ENCODE measurements at places on chromosomes 11 and 22. TPM values are rescaled to one million over a fixed set of nuclear protein-coding genes. Genes with fewer than 3 reads are reported as not detected.
A peak's percentile ranks its signal among the peaks of the same experiment; 100 is the strongest.

- H3K4me3 ChIP-seq: no peak overlapping the region
- DNase-seq: no peak
- no peaks in the 10 kb centered on the region for H3K36me3 ChIP-seq
Measured at GRCh38 chr11:69867076-69868005, 48.1 kb upstream of the FGF3 start.

DNA sequence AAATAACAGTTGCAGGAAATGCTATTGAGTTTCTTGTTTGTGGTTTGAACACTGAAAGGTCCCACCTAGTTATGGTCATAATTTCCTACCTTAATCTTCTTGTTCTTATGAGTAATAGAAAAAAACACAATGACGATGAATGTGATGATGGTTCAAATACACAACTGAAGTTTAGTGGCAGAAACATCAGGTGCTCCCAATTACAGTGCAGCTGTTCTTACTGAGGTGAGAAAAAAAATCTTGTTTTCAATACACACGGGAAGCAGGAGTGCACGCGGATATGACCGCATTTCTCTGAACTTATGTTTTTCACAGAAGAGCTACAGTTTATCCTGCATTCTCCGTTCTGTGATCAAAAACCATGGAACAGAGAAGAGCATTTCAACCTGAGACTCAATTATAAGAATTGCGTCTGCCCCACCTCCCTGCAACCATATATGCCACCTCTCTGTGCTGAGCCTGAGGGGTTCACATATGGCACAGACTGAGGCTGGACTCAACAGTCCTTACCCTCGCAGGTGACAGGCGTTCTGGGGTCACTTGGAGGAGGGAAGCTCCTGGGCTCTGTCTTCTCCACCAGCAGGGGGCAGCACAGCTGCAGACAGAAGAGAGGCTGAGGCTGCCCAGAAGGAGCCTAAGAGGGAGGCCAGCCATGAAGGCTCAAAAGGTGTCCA is 99.7 kb upstream of the IGLL5 start:
- H3K36me3 ChIP-seq: no peaks in the 10 kb centered on the region
- peak; percentile 30 for DNase-seq
- H3K4me1 ChIP-seq: peaks cover 28% of the 10 kb centered on the region
- H3K27ac ChIP-seq: no peak overlapping the region
- peaks cover 3% of the 10 kb centered on the region for H3K27me3 ChIP-seq

GRCh38 chr11:17015627-17016126 is 1.5 kb upstream of the PLEKHA7 start:
- peaks cover 45% of the 10 kb centered on the region for H3K4me1 ChIP-seq
- DNase-seq: no peak
- H3K27me3 ChIP-seq: no peaks in the 10 kb centered on the region
- H3K27ac ChIP-seq: peak overlapping the region; percentile 93
- no peaks in the 10 kb centered on the region for H3K36me3 ChIP-seq

- peaks cover 53% of the 10 kb centered on the region for H3K4me1 ChIP-seq
- no peaks in the 10 kb centered on the region for H3K27me3 ChIP-seq
- no peak overlapping the region for H3K27ac ChIP-seq
- no peak overlapping the region for H3K4me3 ChIP-seq
- no peak for DNase-seq
- no peaks in the 10 kb centered on the region for H3K36me3 ChIP-seq
Measured at GRCh38 chr11:12224537-12224893, 114.1 kb downstream of the MICAL2 start.

GLYATL2 gene
- total RNA-seq: not detected

DNA sequence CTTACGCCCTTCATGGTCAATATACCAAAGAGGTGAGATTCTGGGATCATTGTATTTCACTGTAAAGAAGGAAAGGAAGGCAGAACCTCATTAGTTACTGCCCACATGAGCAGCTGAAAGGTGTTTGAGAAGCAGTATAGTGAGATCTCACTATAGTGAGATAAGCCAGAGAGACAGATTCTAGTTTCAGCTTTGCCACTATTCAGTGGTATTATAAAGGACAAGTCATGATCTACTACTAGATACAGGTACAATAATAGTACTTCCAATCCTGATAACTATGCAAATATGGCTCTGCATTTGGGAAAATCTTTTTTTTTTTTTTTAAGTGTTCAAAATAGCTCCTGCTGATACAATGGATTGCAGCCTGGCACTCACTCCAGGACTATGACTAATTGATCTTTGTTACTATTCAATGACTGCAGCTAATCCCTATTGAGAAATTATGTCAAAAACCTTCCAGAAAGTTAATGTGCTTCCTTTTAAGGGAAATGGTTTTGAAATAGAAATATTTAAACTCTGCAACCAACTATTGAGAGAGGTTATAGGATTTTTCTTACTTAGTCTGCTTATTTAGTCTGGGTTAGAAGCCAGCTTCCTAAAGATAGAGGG is 8.3 kb upstream of the DLAT start:
- peaks cover 23% of the 10 kb centered on the region for H3K4me1 ChIP-seq
- H3K36me3 ChIP-seq: peaks cover 20% of the 10 kb centered on the region
- no peak overlapping the region for H3K4me3 ChIP-seq
- H3K27ac ChIP-seq: peak overlapping the region; percentile 38
- DNase-seq: no peak
- no peaks in the 10 kb centered on the region for H3K27me3 ChIP-seq

TRPM5 gene
- not detected for total RNA-seq

- H3K4me3 ChIP-seq: no peak overlapping the region
- no peaks in the 10 kb centered on the region for H3K4me1 ChIP-seq
- no peak for DNase-seq
- H3K27me3 ChIP-seq: no peaks in the 10 kb centered on the region
- no peaks in the 10 kb centered on the region for H3K36me3 ChIP-seq
- no peak overlapping the region for H3K27ac ChIP-seq
Measured at GRCh38 chr11:107172996-107173395, 154.7 kb upstream of the GUCY1A2 start.

APBB1 gene
- 2.4 TPM for total RNA-seq

SLCO2B1 gene
- 7.6 TPM for total RNA-seq

GRCh38 chr22:42946546-42947198 is 68.3 kb downstream of the PACSIN2 start:
- peaks cover 27% of the 10 kb centered on the region for H3K36me3 ChIP-seq
- DNase-seq: no peak
- peaks cover 70% of the 10 kb centered on the region for H3K4me1 ChIP-seq
- H3K27me3 ChIP-seq: no peaks in the 10 kb centered on the region
- H3K4me3 ChIP-seq: no peak overlapping the region
- peak overlapping the region; percentile 57 for H3K27ac ChIP-seq

LIPT2 gene
- 3.0 TPM for total RNA-seq

DNA sequence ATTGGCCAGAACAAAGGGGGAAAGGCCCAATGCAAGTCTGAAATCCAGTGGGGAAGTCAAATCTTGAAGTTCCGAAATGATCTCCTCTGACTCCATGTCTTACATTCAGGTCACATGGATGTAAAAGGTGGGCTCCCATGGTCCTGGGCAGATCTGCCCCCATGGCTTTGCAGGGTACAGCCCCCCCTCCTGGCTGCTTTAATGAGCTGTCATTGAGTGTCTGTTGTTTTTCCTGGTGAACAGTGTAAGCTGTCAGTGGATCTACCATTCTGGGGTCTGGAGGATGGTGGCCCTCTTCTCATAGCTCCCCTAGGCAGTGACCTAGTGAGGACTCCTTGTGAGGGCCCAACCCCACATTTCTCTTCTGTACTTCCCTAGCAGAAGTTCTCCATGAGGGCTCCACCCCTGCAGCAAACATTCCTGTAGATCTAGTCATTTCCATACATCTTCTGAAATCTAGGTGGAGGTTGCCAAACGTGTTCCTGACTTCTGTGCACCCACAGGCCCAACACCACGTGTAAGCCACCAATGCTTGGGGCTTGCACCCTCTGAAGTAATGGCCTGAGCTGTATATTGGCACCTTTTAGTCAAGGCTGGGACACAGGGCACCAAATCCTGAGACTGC is 9.3 kb downstream of the CARD18 start:
- H3K4me1 ChIP-seq: no peaks in the 10 kb centered on the region
- no peaks in the 10 kb centered on the region for H3K27me3 ChIP-seq
- H3K36me3 ChIP-seq: no peaks in the 10 kb centered on the region
- no peak overlapping the region for H3K4me3 ChIP-seq
- H3K27ac ChIP-seq: no peak overlapping the region

GRCh38 chr11:15933886-15934625 is 422.3 kb downstream of the SOX6 start:
- H3K4me1 ChIP-seq: no peaks in the 10 kb centered on the region
- H3K27ac ChIP-seq: no peak overlapping the region
- no peak overlapping the region for H3K4me3 ChIP-seq
- no peak for DNase-seq

DNA sequence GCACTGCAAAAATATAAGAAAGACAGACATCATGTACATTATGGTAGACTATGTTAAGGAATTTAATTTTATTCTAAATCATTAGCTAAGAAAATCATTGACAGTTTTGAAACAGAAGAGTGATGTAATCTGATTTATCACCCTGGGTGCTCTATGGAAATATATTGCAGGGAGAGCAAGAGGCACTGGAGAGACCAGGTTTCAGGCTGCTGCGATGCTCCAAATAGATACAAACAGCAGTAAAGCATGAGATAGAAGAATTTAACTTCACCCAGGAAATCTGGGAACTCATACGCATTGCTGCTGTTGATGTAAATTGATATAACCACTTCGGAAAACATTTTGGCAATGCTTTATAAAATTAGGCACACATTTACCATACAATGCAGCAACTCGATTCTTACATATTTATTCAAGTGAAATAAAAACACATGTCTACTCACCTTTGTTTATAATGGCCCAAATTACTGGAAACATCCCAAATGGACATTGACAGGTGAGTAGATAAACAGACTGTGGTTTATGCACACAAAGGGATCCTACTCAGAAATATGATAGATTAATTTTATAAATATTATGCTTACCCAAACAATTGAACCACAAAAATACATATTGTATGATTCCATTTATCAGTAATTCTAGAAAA is 535.1 kb upstream of the CHORDC1 start:
- no peak overlapping the region for H3K27ac ChIP-seq
- H3K27me3 ChIP-seq: no peaks in the 10 kb centered on the region
- H3K4me1 ChIP-seq: no peaks in the 10 kb centered on the region
- no peaks in the 10 kb centered on the region for H3K36me3 ChIP-seq

- no peak overlapping the region for H3K27ac ChIP-seq
- H3K36me3 ChIP-seq: no peaks in the 10 kb centered on the region
- no peaks in the 10 kb centered on the region for H3K4me1 ChIP-seq
- H3K27me3 ChIP-seq: peaks cover 30% of the 10 kb centered on the region
- DNase-seq: no peak
Measured at GRCh38 chr11:19756675-19757475, 44.2 kb downstream of the NAV2 start.

GRCh38 chr22:35649636-35650250 is 1.5 kb downstream of the APOL6 start:
- no peak for DNase-seq
- H3K27ac ChIP-seq: peak overlapping the region; percentile 91
- H3K36me3 ChIP-seq: no peaks in the 10 kb centered on the region
- peaks cover 36% of the 10 kb centered on the region for H3K4me1 ChIP-seq
- H3K27me3 ChIP-seq: no peaks in the 10 kb centered on the region

PHOX2A gene
- not detected for total RNA-seq

DNA sequence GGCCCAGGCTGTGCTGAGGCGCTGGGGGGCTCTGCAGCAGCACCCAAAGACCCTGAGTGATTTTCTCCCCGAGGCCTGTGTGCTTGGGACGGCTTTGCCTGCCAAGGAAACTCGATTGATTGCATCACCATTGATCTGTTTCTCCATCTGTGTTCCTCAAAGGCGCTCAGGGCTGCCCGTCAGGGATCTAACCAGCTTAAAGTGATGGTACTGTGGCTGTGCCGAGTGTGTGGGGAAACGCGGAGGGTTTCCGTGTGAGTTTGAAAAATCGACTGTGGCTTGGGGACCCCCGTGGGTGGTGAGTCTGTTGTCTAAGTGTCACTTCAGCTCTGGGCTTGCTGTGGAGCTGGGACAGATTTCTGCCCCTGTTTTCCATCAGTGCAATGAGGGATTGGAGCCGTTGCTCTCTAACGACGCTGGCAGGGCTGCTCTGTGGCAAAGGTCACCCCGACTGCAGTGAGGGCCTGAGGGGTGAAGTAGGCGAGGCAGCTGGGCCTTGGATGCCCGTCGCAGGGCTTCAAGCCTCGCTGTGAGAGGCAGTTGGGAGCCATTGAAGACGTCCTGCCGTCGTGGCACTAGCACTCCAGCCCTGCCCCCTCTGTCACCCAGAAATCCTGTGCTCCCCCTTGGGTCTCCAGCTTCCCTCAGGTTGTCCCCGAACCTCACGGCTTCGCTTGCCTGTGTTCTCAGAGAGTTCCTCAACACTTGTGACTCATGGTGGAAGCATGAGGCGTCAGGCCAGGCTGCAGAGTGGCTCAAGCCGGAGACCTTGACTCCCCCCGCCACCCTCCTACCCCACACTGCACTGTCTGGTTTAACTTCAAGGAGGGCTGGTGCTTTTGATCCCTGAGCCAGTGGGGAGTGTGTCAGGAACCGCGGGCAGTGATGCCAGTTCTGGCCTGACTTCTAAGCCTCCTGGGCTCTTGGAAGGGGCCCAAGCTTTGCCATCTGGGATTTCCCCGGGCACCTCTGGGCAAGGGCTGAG is 21.8 kb downstream of the CACNA1I start:
- no peak overlapping the region for H3K4me3 ChIP-seq
- peaks cover 4% of the 10 kb centered on the region for H3K27me3 ChIP-seq
- H3K4me1 ChIP-seq: no peaks in the 10 kb centered on the region
- no peaks in the 10 kb centered on the region for H3K36me3 ChIP-seq
- DNase-seq: no peak

DNA sequence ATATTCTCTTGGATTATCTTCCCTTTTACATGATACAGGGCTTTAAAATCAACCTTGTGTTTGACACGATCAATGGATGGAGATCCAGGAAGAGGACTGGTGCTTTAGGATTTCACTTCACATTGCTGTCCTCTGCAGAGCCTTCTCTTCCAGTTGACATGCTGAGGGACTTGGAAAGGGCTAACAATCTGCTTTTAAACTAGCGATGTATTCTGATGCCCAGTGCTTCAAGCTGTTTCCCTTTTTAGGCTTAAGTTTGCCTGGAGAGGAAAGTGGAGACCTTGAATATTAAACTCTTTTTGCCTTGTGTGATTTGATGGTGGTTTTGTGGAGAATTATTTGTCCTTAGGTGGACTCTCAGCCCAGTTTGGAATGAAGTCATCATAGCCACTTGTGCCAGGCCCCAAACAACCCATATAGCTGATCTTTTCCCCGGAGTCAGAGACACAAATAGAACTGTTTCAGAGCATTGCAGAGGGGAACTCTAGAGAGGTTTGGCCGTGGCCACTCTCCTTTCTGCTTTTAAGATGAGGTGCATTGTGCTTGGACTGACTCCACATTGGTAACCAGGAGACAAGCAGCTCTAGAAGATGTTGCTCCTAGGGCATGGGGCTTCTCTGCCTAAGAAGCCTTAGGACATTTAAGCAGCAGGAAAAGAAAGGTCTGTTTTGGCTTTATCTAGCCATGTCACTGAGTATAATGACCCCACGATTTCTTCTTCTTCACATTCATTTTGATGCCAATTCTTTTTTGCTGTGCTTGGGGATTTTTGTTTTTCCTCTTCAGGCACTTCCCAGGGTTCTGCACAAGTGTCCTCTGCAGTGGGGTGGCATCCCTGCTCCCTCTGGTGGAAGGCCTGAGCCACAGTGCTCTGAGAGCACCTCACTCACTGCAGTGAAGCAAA is 152.8 kb downstream of the NCAM1 start:
- H3K4me3 ChIP-seq: no peak overlapping the region
- no peaks in the 10 kb centered on the region for H3K4me1 ChIP-seq
- H3K36me3 ChIP-seq: no peaks in the 10 kb centered on the region
- DNase-seq: peak; percentile 3
- H3K27me3 ChIP-seq: no peaks in the 10 kb centered on the region

All from HepG2 (cell line).